HT1080 (cell line): ENCODE measurements at places on chromosomes 5 and 9. TPM values are rescaled to one million over a fixed set of nuclear protein-coding genes. Genes with fewer than 3 reads are reported as not detected.

PCDHGA10 gene
- total RNA-seq: 0.80 and 0.90 TPM in 2 replicates

SDHA gene
- total RNA-seq: 124 and 137 TPM in 2 replicates

GADD45G gene
- total RNA-seq: not detected in 2 replicates

SLCO4C1 gene
- total RNA-seq: 0.02 TPM in 1 of 2 replicates, not detected in the other

FST gene
- total RNA-seq: 56.2 and 71.8 TPM in 2 replicates

TMEM252 gene
- total RNA-seq: not detected in 2 replicates

CYSRT1 gene
- 1.1 and 1.4 TPM in 2 replicates for total RNA-seq

STPG3 gene
- not detected in 2 replicates for total RNA-seq

KLF9 gene
- total RNA-seq: 6.0 and 7.3 TPM in 2 replicates

ENTREP1 gene
- 0.43 and 0.51 TPM in 2 replicates for total RNA-seq

INSL6 gene
- total RNA-seq: not detected in 2 replicates
